ENCODE measurements at places on chromosomes 11 and 22.
A peak's percentile ranks its signal among the peaks of the same experiment; 100 is the strongest.

- no peak for DNase-seq
Measured at GRCh38 chr11:117769533-117769932, 27.5 kb downstream of the DSCAML1 start.

DNA sequence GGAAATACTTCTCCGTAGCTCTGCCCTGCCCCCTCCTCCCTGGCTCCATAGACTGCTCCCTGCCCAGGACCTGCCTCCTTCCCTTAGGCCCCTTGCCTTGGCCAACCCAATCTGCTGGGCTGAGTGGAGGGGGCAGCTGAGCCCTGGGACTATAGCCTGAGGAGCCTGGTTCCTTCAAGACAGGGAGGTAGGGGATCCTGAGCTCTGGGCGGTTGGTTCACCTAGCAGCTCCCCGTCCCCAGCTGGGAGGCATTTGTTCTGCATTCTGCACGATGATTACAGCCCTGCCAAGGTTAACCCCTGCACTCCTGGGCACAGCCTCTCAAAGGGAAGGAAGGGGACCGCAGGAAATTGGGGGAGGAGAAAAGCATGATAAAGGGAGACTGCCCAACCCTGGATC lies 3.6 kb upstream of the CDC42EP1 start:
- peak; percentile 66 for DNase-seq

GRCh38 chr22:47210686-47211085 lies 448.2 kb downstream of the TBC1D22A start:
- no peak for DNase-seq

- DNase-seq: no peak
Measured at GRCh38 chr11:32113200-32113919, 22.5 kb downstream of the RCN1 start.

DNA sequence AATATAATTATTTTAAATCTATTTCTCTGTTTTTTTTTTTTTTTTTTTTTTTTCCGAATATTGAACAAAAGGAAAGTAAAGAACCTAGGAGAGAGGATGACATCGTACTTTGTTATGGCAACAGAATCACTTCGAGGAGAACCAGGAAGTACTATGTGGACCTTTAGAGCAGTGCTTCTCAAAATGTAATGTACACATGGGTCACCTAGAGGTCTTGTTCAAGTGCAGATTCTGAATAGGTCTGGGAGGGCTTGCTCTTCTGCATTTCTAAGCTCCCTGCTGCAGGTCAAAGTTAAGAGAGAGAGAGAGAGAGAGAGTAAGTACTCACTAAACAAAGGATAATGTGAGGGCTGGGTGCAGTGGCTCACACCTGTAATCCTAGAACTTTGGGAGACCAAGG lies 419.5 kb upstream of the TENM4 start:
- DNase-seq: no peak
